HL-60 (cell line): ENCODE measurements at places on chromosomes 3 and 15.

GRCh38 chr3:107574650-107575049, 51.9 kb downstream of the BBX start:
- peak; percentile 13 for DNase-seq

- no peak for DNase-seq
Observed at GRCh38 chr3:37751967-37752648, 109.6 kb upstream of the CTDSPL start.

DNA sequence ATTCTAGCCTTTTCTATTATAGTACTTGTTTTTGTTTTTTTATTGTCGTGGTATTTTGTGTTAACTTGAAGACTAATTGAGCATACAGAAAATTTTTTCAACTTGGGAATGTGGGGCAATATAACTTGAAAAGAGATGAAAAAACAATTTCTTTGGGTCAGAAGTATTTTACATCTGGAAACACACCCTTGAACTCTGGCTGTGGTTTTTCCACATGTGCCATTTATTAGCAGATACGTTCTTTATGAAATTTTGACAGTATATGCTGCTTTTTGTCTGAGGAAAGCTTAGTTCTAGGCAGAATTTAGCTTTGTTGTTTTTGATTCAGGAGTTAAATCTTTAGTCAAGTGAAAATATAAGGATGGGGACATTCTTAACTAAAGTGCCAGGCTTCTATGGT, 44.7 kb downstream of the TCF12 start:
- no peak for DNase-seq

DNA sequence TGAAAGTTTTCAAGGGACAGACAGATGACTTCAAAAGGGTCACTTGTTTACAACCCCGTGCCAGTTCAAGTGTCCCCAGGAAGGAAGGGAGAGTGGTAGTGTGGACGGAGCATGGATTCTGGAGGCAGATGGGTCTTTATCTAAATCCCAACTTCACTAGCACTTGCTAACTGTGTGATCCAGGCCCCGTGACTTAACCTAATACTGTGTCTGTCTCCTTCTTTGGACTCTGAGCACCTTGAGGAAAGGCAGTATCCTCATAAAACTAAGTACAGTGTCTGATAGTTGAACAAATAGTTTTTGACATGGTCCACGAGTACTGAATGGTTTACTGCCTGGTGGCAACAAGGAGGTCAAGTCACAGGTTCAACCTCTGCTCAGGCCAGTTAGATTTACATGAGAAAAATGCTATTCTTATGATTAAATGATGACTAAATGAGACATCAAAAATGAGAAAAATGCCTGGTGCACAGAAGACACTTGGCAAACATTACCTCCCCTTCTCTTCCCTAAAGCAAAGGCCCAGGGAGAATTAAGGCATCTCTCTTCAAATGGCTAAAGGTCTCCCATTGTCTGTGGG, 48.9 kb downstream of the ABCC5 start:
- no peak for DNase-seq

- no peak for DNase-seq
Observed at GRCh38 chr3:67416703-67417102, 237.7 kb downstream of the SUCLG2 start.
